ENCODE measurements at places on chromosomes 4 and X.

DNA sequence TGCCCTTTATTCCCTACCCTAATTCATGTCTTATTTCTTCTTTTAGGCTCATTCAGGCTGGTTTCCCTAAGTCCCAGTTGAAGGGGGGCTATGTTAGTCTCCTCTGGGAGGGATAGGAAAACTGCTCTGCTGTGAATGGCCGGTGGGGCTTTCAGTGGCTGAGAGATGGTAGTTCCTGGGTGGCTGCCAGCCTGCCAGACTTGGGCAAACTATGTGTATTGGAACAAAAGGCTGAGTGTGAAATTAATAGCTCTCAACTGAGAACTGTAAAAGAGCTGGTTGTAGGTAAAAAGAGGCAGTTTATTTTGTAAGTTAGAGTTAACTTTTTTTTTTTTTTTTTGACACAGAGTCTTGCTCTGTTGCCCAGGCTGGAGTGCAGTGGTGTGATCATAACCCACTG, 28.8 kb downstream of the ARHGAP10 start:
- DNase-seq = no peak

- DNase-seq = no peak
Measured at GRCh38 chr4:13537011-13537831, 7.1 kb downstream of the NKX3-2 start.

- no peak for DNase-seq
Measured at GRCh38 chr4:4871242-4871572, 11.7 kb downstream of the MSX1 start.

- DNase-seq = no peak
Measured at GRCh38 chr4:174654634-174655033, 132.3 kb upstream of the HPGD start.

- no peak for DNase-seq
Measured at GRCh38 chr4:107858158-107858742, 33.5 kb downstream of the SGMS2 start.

GRCh38 chrX:11264925-11265324, 28.3 kb upstream of the AMELX start:
- no peak for DNase-seq

- no peak for DNase-seq
Measured at GRCh38 chr4:146236216-146236615, 21.9 kb downstream of the REELD1 start.

GRCh38 chrX:44733931-44734330, 109.9 kb upstream of the DUSP21 start:
- DNase-seq = no peak

- DNase-seq = no peak
Measured at GRCh38 chrX:13412208-13412600, 92.4 kb upstream of the ATXN3L start.

GRCh38 chr4:161530710-161531109, 633.1 kb downstream of the FSTL5 start:
- no peak for DNase-seq

- no peak for DNase-seq
Measured at GRCh38 chr4:26294904-26295303, 25.9 kb upstream of the RBPJ start.

DNA sequence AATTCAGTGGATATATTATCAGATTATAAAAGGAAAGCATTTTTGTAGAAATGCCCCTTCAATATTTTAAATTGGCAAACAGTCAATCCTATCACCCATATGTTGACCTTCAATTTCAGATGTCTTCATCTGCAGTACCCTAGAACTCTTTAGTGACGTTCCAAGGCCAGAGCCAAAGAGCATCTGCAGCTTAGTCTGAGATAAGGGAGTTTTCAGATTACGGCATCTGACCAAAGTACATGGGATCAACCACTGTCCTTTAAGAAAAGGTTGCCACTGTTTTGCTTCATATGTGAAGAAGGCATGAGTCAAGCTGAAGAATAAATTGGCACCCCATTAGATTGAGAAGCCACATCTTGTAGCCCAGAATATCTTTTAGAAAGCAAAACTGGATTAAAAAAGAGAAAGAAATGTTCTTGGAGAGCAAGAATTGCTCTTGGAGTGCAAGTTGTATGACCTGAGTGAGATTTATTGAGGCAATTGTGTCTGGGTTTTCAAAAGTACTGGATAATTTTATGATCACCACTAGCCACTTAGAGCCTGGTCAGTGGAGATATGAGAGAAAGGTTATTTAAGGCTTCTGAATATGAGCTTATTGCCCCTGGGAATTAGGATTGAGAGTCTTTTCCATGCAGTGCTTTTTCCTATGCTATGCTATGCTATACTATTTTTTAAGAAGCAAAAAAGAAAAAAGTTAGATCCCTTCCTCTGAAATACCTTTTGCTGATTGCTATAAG, 251.9 kb upstream of the NR3C2 start:
- DNase-seq = no peak

DNA sequence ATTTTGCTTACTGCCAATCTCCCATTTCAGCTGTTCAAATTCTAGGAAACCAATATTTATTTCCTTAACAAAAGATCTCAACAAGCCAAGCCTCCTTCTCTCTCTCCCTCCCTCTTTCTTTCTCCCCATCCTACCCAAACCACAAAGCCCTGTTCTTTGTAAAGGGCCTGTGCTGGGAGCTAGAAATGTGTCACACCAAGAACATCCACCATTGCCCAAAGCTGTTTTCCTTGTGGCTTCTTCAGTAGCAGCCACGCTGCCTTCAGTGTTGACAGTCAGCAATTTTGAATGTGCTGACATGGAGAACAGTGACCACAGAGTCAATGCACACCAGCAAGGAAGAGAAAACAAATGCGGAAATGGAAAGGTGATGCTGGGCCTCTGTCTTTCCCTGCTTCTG, 203.0 kb downstream of the MAML3 start:
- DNase-seq = no peak

DNA sequence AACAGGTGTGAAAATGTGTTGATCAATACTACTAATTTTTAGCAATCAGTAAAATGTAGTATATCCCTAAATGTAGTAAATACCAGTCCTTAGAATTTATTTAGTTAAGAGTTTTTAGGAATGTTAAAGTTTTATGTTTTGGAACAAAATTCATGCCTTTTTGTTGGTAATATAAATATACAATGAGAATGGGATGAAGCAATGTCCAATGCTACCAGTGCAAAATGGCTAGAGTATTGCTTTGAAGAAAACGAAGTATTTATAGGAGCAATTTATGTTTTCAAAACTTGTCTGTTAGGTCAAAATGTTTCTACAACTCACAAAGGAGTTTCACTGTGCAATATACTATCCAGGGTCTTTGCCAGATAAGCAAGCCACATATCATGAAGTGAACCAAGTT, 851.5 kb downstream of the PCDH18 start:
- no peak for DNase-seq

GRCh38 chr4:143586080-143586479, 72.6 kb downstream of the SMARCA5 start:
- DNase-seq = no peak

GRCh38 chr4:185773419-185773818, 38.6 kb downstream of the SORBS2 start:
- no peak for DNase-seq

DNA sequence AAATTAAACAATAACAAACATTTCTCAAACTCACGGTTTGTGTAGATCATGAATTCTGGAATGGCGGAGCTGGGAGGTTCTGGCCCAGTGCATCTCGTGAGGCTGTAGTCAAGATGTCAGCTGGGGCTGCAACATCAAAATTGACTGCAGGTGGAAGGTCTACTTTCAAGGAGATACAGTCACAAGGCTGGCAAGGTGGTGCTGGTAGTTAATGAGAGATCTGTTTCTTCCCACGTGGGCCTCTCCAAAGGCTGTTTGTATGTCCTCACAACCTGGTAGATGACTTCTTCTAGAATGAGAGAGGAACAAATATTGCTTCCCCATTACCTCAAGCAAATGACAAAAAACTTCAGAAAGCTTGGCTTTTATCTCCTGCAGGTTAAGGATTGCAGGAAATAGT, 8.0 kb upstream of the PRDX4 start:
- DNase-seq = no peak

- DNase-seq = no peak
Measured at GRCh38 chr4:1792158-1792831, 798 bp upstream of the FGFR3 start.

GRCh38 chrX:72394518-72395170, 88.9 kb upstream of the CITED1 start:
- no peak for DNase-seq

GRCh38 chr4:53994382-53995102, 69.9 kb downstream of the CHIC2 start:
- no peak for DNase-seq

- DNase-seq = no peak
Measured at GRCh38 chrX:130915302-130915701, 12.3 kb upstream of the ENOX2 start.

DNA sequence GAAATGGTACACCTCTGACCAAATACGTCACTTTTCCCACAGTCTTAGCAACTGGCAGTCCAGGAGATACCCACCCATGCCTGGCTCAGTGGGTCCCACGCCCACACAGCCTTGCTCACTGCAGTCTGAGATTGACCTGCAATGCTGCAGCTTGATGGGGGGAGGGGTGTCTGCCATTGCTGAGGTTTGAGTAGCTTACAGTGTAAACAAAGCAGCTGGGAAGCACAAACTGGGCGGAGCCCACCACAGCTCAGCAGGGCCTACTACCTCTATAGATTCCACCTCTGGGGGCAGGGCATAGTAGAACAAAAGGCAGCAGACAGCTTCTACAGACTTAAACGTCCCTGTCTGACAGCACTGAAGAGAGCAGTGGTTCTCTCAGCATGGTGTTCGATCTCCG, 52.7 kb downstream of the AMER1 start:
- no peak for DNase-seq

DNA sequence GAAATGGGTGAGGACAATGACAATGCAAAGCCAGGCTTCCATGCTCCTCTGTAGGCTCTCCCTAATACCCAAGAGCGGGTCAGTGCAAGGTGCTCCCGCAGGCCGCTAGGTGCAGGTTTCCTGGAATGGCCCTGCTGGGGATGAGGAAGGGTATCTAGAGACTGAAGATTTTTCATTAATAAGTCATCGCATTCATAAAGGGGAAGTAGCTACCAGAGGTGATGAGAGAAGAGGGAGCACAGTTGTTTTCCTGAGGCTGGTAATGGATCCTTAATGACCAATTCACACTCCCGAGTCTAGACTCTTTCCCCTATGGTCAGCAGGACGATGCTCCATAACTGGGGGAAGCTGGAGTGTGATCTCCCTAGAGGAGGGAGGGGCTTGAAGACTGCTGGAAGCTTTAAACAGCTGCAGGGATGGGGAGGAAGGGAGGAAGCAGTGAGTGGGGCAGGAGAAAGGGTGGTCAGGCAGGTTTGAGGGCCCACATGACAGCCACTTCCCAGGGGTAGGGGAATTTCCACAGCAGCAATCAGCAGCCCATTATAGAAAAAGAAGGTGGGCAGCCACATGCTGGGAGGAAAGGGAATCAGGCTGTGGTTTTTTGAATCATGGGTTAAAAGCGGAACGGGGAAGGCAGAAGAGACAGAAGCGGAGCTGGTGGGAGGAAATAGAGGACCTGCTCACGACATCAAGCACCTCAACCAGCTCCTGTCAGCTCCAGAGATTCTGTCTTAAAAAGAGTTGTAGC, 10.2 kb upstream of the ATP6AP2 start:
- no peak for DNase-seq

- no peak for DNase-seq
Measured at GRCh38 chrX:118058924-118059323, 57.7 kb downstream of the KLHL13 start.

- no peak for DNase-seq
Measured at GRCh38 chr4:183755596-183755995, 96.5 kb downstream of the TRAPPC11 start.

All from T-helper 22 cell (primary cell).